Spinal cord (tissue), 10 donors: ENCODE measurements at places on chromosomes 16 and 17.

- DNase-seq = no peak
Observed at GRCh38 chr17:2723505-2723996, 12.0 kb upstream of the CLUH start.

GRCh38 chr17:66507982-66508760 is 205.8 kb downstream of the PRKCA start:
- no peak for DNase-seq

DNA sequence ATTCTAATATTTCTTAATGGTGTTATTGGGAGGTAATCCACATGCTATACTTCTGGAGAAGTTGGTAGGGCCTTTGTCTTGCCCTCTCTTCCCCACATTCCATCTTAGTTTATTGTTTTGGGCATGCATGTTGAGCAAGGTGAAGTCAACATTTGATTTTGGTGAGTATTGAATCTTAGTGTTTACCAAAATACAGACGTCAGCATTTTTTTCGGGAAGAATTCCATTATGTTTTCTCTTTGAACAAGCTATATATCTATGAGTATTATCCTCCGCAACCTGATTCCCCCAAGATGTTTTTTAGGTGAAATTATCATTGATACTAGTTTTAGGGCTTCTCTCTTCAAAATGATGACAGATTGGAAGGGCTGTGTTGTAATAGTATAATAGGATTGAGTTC is 47.4 kb upstream of the SHISA9 start:
- DNase-seq = no peak

DNA sequence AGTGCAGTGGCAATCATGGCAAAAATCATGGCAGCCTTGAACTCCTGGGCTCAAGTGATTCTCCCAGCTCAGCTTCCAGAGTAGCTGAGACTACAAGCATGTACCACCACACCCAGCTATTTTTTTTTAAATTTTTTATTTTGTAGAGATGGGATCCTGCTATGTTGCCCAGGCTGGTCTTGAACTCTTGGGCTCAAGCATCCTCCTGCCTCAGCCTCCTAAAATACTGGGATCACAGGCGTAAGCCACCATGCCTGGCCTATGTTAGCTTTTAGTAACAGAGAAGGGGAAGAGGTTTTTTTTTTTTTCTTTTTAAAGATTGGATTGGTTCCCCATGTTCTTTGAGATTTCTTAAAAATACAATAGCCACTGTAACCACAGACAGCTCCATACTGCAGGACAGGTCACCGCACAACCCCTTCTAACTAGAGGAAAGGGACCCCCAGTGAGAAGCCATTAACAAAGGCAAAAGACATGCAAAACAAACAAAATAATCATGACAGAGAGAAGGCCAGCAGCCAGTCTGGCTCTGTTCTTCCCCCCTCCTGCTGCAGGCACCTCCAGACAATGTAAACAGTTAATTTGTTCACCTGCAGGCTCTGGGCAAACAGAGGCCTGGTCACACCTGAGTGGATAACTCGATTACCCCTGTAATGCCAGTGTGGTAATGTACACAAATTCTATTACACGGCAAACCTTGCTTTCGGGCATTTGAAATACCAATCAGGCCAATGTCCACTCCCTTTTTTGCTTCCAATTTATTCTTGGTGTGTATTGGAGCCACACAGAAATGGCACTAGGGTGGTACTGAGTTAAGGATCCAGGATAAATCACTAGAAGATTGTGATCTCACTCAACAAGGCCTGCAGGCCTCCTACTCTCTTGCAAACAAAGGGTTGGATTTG is 52.9 kb downstream of the SNX11 start:
- DNase-seq = no peak

- no peak for DNase-seq
Observed at GRCh38 chr16:50740736-50741135, 1.1 kb upstream of the CYLD start.

- no peak for DNase-seq
Observed at GRCh38 chr17:76274112-76274956, 9.2 kb downstream of the UBALD2 start.

GRCh38 chr17:39634384-39634871 is 2.5 kb upstream of the STARD3 start:
- peak; percentile 74 for DNase-seq

- no peak for DNase-seq
Observed at GRCh38 chr16:15879255-15879811, 9.1 kb downstream of the CEP20 start.

GRCh38 chr17:79951361-79952264 is 84.1 kb downstream of the TBC1D16 start:
- DNase-seq = no peak

DNA sequence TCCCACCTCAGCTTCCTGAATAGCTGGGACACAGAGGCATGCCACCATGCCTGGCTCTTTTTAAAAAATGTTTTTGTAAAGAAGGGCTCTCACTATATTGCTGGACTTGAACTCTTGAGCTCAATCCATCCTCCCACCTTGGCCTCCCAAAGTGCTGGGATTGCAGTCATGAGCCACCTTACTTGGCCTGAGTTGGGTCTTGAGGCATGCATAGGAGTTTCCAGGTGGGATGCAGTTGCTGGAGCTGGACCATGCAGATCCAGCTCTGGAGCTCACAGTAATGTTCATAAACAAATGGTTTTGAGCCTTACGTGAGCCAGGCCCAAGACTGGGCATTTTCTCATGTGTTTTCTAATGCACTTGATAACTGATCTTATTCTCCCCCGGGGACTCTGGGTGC is 22.9 kb downstream of the RBFOX3 start:
- no peak for DNase-seq

DNA sequence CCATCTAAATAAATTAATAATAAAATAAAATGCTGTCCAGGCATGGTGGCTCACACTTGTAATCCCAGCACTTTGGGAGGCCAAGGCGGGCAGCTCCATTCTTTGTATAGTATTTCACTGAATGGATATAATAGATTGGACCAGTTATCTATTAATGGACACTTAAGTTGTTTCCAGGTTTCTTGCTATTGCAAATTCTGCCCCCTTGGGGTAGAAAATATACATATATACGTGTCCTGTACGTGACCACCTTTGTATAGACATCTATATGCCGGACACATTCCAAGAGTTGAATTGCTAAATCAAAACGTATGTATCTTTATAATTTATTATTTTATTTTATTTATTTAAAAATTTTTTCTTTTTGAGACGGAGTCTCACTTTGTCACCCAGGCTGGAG is 3.9 kb upstream of the EXOC7 start:
- DNase-seq = no peak

GRCh38 chr16:84091460-84091859 is 25.3 kb downstream of the MBTPS1 start:
- DNase-seq = no peak
